ENCODE measurements at places on chromosomes 11 and 22.

DNA sequence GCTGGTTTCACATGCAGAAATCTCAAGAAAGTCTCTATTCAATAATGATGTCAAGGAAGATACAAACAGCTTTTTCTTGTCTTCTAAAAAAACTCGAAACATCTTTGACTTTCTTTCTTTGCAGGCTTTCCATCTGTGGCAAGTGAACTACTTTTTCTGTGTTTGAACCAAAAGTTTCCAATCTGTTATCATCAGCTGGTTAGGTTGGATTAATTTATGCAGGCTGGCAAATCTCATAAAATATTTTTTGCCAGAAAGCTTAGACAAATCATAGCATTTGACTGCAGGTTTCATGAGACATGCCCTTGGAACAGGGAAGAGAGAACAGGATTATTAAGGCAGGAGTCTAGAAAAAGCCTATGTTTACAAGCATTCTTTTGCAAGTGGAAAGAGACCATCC is 86.1 kb upstream of the ARHGAP42 start:
- no peak for DNase-seq

DNA sequence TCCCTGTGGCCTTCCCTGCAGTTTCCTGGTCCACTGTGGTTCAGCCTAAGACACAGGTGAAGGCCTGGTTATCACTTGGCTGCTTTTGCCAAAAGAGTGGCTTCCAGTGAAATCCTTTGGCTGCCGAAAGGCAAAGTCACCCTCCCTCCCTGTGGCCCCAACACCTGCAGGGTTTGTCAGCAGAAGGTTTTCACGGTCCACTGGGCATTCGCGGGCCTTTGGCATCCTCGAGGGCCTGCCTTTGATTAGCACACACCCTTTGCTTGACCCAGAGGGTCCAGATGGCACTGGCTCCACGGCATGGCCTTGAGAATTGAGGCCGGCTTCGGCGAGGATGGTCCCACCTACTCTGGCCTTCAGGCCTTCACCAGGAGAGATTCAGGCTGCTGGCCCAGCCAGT is 35.3 kb downstream of the RTN4R start:
- no peak for DNase-seq

- DNase-seq, result no peak
Measured at GRCh38 chr22:20212754-20213699, 55.1 kb downstream of the RTN4R start.

DNA sequence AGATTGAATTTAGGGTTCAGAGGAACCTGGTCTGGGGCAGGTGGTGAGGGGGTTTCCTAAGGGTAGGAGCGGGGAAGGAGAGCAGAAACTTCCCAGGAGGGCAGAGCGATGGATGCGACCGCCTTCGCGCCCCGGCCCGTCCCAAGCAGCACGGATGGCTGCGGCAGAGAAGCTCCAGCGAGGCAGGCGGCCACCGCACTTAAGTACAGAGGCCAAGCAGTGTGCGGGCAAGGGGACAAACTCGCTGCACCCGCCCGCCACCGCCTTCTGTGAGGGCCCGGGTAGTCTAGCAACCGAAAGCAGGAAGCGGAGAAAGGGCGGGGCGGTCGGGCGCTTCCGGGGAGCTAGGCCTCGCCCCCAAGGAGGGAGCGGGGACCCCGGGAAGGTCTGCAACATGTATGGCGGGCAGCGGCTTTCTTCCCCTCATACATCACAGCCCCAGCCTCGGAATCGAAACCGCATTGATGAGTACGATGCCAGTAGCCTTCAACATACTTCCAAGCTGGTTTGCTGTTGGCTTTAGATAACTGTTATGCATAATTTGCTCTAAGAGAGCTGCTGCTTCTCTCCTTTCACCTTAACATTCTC is at the start of gene AGBL2:
Gene AGBL2 (minus strand): TSS at position 288 of the 588 bp plus-strand sequence. CDS start 719 bp downstream, outside the sequence.
- peak; percentile 70 for DNase-seq

DNA sequence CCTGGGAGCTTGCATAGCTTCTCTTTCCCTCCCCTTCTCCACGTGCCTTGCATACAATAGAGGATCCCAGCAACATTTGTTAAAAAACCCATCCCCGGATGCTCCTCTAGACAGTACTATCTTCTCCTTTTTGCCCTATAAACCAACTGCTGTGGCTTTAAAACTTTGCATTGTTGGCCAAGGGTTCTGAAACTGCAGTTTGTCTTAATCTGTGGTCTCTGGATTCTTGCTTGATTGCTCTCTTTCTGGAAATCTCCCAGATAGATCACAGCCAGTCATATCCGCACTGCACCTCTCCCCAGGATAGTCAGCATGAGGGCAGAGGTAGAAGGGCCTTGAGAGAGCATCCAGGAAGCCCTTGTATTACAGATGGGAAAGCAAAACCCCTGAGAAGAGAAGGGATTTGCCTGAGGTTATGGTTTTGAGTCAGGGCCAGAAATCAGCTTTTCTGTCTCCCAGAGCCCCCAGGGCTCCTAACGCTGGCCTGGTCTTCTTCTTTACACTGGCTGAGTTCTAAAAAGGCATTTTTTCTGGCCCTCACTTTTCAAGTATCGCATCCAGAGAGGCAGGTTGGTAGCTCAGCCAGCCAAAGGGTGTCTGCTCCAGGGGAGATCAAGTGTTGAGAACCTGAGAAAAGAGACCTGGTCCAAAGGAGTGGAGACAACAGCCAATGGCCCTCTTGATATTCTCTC is 70.6 kb downstream of the ADM start:
- DNase-seq, result no peak

DNA sequence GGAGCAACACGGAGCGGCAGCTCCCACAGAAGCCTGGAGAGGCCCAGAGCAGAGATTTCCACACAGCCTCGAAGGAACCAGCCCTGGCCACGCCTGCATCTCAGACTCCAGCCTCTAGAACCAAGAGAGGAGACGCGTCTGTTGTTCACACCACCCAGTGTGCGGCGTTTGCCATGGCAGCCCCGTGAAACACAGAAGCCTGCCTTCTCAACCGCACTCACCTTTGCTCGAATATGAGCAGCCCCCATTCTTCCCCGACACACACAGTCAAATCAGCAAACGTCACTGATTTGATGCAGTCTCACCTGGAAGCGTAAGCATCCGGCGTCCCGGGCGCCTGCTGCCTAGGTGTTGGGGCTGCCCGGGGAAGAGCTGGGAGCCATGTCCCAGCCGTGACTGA is 14.2 kb upstream of the TALDO1 start:
- DNase-seq, result no peak

- DNase-seq, result no peak
Measured at GRCh38 chr11:132886335-132886734, 646.0 kb downstream of the OPCML start.

DNA sequence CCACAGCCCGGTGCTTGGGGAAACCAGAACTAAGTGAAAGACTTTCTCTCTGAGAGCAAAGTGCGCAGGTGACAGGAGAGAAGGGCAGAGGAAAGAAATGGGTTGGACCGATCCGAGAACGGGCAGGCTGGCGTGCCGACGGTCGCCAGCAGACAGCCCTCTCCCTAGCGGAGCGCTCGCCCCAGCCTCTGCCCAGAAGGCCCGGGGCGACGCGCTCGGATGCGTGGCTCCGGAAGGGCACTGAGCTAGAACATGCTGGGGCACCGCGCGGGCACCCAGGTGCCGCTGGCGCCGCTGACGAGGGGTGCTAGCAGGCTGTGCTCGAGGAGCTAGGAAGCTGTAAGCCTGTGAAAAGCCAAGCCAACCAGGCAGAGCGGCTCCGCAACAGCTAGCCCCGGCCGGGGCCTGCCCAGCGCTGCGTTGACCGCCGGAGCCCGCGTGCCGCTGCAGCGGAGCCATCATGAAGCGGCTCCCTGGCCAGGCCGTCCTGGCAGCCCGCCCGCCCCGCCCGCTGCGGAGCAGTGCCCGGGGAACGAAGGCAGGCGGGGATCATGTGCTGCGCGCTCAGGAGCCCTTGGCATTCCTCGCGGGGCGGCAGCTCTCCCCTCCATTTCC is 22.1 kb upstream of the RRAS2 start:
- peak; percentile 9 for DNase-seq

GRCh38 chr22:49215840-49216239 is 611.8 kb downstream of the BRD1 start:
- DNase-seq, result no peak

DNA sequence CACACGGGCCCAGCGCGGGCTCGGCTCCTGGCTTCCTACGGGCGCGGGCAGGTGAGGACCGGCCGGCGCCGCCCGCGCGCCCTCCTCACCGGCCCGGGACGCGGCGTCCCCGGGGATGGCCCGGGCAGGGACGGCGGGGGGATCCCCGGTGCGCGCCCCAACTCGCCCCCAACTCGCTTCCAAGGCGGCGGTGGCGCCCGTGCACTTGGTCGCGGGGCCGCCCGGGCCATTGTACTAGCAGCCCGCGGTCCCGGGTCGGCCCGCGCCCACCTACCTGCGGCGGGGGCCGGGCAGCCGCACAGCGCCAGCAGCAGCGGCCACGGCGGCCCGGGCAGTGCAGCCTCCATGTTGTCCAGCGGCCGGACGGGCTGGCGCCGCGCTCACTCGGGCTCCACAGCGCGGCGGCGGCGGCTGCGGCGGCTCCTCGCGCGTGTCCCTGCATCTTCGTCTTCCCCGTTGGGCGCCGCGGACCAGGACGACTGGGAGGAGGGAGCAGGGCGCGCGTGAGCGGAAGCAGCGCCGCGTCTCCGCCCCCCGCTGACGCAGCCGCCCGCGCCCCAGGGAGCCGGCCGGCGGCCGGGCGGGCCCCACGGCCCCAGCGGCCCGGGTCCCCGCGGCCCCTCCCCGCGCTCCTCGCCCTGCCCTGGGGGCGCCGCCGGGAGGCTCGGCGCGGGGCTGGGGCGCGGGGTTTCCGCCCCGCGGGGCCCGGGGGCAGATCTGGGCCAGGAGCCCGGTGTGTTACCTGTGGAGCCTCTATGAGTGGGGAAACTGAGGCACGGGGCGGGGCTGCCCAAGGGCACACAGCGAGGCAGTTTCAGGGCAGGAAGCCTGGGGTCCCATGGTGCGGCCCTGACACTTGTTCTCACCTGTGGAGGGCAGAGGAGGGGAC is 159.3 kb upstream of the GRK3 start:
- DNase-seq, result peak; percentile 54
